ENCODE measurements at places on chromosomes 6 and 20.

DNA sequence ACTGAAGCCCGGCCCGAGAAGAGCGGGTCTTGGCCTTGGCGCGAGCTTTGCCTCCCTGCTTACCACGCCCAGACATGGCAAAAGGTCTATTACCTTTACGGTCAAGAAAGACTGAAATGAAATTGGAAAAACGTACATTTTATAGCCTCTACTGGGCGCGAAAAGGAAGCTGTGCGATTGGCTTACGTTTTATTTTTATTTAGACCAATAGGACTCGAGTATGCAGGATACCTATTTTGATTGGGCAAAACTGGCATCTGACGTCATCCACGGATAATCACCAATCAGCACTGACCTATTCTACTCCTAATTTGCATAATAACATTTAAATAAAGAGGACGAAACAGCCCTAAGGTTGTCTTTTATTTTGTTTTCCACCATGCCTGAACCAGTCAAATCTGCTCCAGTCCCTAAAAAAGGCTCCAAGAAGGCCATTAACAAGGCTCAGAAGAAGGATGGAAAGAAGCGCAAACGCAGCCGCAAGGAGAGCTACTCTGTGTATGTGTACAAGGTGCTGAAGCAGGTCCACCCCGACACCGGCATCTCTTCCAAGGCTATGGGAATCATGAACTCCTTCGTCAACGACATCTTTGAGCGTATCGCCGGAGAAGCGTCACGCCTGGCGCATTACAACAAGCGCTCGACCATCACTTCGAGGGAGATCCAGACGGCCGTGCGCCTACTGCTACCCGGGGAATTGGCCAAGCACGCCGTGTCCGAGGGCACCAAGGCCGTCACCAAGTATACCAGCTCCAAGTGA, 97.4 kb downstream of the OR2B2 start:
- DNase-seq = peak; percentile 87

GRCh38 chr6:14726816-14727493, 518.9 kb upstream of the JARID2 start:
- DNase-seq = no peak

DNA sequence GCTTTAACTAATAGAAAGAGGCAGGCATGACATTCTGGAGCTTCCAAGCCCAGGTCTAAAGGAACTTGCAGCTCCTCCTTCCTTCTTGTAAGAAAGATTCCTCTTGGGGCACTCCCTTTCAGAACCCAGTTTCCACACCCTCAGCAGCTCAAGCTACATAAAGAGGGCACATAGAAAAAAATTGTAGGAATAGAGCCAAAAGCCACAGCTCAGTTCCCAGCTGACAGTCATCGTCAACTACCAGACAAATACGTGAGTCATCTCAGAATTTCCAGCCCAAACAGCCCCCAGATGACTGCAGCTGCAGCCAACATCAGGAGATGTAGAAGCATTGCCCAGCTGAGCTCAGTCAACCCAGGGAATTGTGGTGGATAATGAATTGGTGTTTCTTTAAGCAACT, 349.8 kb upstream of the ARID1B start:
- peak; percentile 26 for DNase-seq

DNA sequence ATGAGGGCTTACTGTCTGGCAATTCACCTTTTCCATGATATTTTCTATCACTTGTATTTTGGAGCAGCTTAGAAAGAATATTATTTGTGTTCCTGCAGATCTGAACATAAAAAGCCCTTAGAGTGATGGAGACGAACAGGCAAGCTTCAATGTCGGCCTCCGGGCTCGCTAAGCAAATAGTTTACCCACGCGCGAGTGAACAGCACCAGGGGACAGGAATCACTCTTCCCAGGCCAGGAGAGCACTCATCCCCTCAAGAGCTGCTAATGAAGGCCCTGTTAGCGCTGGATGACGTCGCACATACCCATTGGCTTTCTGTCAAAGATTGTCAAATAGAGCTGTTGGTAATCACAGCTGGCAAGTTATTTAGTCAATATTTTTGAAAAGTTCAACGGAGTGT, 395.7 kb downstream of the ZFAND3 start:
- DNase-seq = no peak

- peak; percentile 85 for DNase-seq
Measured at GRCh38 chr6:75855052-75855451, 106.0 kb downstream of the MYO6 start.

GRCh38 chr6:169812257-169812644, 60.8 kb downstream of the ERMARD start:
- no peak for DNase-seq

GRCh38 chr6:144673807-144674206, 388.7 kb downstream of the UTRN start:
- no peak for DNase-seq

DNA sequence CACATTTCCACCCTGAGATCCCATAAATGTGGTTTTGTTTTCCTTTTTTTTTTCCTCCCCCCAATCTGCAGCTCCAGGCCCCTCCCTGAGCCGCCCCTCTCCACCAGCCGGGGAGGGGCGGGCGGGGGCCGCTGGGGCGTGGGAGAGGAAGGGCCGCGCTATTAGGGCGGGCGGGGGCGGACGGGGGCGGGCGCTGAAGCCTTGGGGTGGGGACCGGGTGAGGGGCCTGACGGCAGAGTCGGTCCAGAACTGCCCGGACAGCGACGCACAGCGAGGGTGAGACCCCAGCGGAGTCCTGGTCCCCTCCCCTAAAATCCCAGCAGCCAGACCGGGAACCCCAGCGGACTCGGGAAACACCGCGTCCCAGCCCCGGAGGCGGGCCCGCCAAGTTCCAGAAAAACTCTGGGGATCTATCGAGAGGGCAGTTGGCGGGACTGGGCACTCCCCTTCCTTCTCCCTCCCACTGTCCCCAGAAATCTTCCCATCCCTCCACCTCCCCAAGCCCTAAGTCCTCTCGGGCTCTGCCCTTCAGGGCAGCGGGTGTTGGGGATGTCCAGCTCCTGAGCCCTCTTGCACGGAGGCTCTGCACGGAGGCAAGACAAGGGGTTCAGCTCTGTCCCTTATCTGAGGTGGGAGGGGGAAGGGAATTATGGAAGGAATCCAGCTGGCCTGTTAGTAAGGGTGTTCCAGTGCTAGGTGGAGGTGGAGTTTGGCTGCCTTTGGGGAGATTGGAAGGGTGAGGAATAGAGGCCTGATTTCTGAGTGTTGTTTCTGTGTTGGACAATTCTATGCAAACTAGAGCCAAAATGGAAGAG, at the start of gene PRICKLE4:
Gene PRICKLE4 (plus strand): TSS at position 232 of the 815 bp plus-strand sequence. CDS start 2,692 bp downstream, outside the sequence.
- peak; percentile 52 for DNase-seq

GRCh38 chr20:52975803-52976531, 3.8 kb downstream of the TSHZ2 start:
- no peak for DNase-seq

- DNase-seq = no peak
Measured at GRCh38 chr6:45896783-45897441, 118.7 kb downstream of the CLIC5 start.

DNA sequence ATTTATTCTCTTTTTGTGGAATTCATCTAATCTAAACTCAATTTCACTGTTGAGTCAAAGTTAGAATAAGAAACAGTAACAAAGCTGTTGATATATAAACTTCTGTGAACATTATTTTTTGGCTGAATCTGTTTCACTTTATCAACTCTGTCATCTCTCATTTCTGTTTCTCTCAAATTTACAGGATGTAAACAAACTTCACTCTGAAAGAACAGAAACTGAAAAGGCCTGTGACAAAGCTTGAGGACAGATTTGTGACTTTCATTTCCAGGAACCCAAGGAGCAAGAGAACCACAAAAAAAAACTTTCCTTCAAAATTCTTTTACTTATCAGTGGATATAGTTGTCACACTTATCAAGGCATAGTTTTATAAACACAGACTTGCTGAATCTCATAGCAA, 447.9 kb upstream of the OPRM1 start:
- DNase-seq = no peak

DNA sequence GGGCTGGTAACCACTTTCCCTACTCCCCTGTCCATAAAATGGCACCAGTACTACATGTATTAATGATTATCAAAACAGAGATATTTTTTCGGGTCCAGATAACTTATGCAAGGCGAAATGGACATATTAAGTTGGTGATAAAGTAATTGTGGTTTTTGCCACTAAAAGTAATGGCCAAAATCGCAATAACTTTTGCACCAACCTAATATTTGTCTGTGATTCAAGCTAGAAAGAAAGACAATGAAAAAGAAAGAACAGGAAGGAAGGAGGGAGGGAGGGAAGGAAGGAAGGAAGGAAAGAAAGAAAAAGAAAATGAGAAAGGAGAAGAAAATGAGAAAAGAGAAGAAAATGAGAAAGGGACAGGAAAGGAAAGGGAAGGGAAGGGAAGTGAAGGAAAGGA, 922.9 kb downstream of the TBC1D32 start:
- DNase-seq = no peak

DNA sequence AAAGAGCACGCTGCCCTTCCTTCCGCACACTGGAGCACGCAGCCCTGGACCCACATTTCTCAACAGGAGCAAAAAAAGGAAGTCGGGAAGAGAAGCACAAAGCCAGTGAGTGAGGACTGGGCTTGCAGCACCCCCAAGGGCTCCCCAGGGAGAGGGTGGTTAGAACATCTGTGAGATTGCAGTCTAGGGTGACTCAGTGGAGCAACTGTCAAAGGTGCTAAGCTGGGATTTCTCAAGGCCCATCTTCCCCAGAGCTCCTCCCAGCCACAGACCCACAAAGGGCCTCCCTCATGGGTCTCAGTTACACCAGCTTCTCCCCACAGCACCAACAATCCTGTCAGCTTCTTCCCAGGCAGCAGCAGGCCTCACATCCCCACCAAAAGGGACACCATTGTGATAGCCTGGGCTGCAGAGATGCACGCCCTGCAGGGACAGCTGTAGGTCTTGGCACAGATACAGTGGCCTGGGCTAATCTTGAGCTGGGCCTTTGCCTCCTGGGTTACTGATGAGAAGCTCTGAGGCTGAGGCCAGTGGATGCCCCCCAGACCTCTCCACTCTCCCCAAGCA, 39.6 kb upstream of the CD93 start:
- DNase-seq = peak; percentile 48

DNA sequence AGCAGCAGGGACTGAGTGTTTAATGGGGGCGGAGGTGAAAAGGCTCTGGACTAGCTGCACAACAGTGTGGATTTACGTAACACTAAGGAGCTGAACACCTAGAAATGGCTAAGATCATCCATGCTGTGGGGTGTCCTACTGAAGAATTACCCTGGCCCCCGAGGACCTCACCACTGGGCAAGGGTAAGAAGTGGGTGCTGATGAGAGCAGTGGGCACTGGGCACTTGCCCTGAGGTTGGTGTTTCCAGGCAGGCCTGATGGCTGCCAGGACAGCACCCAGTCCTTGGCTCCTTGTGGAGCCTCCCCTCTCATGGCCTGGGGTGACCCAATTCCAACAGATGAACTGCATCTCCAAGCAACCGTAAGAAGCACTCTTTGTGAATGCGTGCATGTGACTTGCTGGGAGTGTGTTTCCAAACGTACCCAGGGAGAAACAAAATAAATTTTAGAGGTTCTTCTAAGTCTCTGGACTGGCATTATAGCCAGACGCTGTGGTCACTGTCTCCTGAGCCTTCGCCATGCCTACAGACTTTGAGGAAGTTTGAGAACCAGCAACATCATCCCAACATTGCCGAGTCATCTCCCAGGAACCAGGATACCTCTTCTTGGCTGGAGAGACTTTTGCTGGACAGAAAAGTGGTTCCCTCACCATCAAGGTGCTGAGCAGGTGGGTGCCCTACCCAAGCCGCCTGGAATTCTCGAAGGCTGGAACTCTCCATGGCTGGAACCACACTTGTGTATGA, 245.9 kb downstream of the ERMARD start:
- no peak for DNase-seq

DNA sequence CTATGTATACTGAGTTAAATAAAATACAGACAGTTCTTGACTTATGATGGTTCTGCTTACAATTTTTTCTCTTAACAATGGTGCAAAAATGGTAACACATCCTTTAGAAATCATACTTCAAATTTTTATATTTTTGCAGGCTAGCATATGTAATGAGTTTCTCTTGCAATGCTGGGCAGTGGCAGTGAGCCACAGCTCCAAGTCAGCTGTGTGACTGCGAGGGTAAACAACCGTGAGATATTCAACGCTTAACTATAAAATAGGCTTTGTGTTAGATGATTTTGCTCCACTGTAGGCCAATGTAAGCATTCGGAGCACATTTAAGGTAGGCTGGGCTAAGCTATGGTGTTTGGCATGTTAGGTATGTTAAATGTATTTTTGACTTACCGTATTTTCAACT, 136.1 kb downstream of the PLCB4 start:
- no peak for DNase-seq

DNA sequence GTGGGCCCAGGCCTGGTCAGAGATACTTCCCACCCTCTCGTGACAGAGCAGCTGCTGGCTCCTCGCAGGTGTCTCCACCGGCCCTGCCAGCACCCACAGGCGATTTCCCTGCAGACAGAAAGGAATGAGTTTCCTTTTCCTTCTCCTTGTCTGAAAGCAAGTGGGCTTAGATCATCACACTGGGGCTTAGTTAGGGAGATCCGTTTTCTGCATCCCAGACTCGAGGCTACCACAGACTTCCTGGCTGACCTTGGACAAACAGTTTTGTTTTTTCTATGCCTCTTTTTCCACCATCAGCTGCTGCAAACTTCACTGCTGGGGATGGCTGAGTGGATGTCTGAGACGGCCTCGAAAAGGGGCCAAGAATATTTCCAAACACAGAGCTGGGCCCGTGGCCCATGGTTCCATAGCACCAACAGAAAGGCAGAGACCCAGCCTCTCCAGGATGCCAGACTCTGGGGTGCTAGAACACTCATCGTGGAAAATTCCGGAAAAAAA, 86.5 kb downstream of the BANF2 start:
- DNase-seq = no peak

DNA sequence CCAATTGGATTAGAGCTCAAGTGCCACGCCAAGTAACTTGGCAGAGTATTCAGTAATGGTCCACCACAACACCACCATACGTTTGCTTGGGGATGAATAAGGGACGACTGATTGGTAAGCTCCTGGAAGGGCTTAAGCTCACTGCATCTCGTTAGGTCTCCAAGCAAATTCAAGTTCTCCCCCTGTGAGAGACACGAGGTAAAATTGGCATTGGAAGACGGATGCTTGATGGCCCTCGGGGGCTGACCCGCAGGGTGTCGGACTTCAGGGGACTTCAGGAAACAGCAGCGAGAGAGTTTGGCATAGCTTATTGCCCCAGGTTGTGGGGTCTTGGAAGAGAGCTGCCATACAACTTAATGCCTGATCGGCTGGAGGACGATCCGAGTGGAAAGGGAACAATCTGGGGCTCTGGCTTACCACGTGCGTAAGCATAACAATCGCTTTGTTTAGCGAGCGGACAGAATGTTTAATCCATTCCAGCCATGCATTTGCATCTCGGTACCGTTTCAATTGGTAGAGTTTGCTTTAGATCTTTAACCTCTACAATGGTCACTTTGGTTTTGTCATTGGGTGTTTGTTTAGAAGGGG, 4.8 kb upstream of the ZNFX1 start:
- no peak for DNase-seq

All from hepatocyte (in vitro differentiated cells).